RWPE1 (cell line): ENCODE measurements at places on chromosomes 16 and 17.
A peak's percentile ranks its signal among the peaks of the same experiment; 100 is the strongest.

DNA sequence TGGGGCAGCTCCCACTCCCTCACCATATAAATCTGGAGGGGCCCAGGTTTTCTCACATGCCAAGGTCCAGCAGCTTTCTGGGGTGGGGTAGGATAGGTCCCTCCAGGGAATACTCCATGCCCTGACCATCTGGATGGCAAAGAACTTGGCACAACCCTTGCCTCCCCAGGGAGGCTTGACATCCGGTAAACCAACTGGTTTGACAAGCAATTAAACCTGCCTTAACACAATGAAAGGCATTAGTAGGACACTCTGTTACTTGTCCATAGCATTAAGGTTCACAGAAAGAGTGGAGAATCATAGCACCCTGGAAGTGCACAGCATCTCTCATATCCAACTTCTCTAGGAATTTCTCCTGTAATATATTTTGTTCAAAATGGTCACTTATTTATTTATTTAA lies 63.9 kb upstream of the MAF start:
- DNase-seq, result no peak

- DNase-seq, result no peak
Measured at GRCh38 chr17:67647482-67647881, 70.3 kb upstream of the NOL11 start.

DNA sequence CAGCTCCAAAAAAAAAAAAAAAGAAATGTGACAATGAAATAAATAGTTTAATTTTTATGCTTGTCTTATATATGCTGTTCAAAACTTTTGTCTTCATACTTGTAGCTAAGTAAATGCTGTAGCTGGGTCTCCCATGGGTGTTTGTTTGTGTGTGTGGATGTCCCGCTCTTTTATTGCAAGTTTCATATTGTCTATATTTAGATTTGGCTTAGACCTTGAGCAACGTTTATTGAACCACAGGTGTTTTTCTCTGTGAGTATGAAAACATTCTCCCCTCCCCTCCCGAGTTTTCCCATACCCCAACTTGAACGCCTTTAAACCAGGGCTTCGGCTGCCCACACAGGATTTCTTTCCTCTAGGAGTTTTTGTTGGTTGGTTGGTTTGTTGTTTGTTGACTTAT lies 45.2 kb downstream of the MFSD11 start:
- DNase-seq, result no peak

DNA sequence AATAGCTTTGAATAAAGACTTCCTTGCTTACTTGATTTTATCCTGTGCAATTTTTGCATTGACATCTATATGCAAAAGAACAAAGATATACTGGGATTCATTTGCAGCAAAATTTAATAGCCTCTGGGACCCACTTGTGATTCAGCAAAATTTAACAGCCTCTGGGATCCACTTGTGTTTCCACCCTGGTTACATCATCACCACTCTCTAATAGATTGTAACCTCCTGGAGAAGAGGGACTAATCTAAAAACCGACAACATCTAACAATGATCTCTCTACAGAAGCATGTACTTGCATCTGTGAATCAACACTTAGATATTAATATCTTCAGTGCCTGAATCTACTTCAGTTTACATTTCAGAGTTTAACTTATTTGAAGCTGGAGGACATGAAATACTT lies 202.0 kb upstream of the CPHXL start:
- DNase-seq, result no peak

GRCh38 chr17:43405861-43406260 lies 7.1 kb downstream of the ARL4D start:
- DNase-seq, result no peak

GRCh38 chr17:72659811-72660210 lies 432.7 kb downstream of the SLC39A11 start:
- DNase-seq, result no peak

DNA sequence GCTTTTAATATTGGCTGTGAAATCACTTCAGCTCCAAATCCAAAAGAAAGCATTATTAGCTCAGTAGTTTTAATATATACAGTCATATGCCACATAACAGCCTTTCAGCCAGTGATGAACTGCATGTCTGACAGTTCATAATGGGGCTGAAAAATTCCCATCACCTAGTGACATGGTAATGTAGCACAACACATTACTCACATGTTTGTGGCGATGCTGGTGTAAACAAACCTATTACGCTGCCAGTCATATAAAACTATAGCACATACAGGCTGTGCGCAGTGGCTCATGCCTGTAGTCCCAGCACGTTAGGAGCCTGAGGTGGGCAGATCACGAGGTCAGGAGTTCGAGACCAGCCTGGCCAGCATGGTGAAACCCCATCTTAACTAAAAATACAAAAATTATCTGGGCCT lies 92.2 kb downstream of the TUBD1 start:
- DNase-seq, result no peak

GRCh38 chr16:49542391-49542891 lies 168.8 kb downstream of the C16orf78 start:
- DNase-seq, result no peak

DNA sequence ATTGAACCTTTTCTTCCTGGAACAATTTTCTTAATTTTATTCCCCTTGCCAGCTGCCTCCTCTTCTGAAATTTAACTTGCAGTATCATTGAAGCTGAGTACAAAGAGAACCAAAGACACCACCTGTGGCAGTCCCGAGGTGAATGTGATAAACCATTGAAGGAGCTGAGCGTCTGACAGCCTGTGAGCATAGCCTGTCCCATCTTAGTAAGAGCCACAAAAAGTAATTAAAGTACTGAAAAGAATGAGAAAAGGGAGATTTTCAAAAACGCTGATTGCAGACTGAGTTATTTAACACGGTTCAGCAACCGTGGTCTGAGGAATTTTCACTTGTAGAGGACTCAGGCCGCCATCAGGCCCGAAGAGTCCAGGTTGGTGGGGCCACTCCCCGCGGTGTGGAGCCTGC lies 27.2 kb upstream of the ST6GALNAC1 start:
- DNase-seq, result no peak

- DNase-seq, result no peak
Measured at GRCh38 chr17:3861761-3862681, 16.0 kb upstream of the NCBP3 start.

GRCh38 chr17:31654936-31655335 lies 204.1 kb downstream of the COPRS start:
- peak; percentile 76 for DNase-seq

- no peak for DNase-seq
Measured at GRCh38 chr17:17051791-17052461, 9.7 kb downstream of the MPRIP start.

DNA sequence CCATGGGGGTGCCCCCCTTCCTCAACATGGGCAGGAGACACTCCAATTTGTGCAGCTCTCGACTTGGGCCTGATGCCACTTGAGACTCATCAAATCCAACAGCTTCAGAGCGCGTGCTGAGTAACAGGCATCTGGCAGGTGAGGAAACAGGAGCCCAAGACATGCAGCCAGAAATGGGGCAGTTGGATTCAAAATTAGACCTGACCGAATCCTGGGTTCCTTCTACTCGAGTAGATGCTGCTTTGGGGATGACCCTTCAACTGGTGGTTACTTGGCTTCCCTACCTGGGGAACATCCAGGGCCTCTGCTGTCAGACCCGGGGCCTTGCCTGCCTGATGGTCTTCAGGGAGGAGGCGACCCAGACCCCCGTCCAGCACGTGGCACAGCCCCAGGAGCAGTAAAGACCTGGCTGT lies 488 bp upstream of the NTN3 start:
- no peak for DNase-seq

GRCh38 chr17:40540448-40540847 lies 24.8 kb downstream of the CCR7 start:
- DNase-seq, result no peak

GRCh38 chr17:2183346-2183745 lies 120.2 kb downstream of the SMG6 start:
- no peak for DNase-seq

DNA sequence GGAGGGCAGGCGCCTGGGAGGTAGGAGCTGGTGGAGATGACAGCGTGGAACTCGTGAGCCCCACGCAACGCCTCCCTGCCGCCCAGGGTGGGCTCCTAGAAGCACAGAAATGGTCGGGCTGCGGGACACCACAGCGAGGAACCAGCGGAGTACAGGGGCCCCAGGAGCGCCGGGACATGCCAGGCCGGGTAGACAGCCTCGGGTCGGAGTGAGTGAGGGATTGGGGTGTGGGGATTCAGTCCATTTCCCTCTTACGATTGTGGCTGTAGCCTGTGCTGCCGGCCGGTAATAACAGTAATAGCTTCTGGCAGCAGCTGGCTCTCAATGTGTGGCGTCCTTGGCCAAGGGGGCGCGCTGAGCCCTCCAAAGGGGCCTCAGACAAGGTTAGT lies 12.2 kb upstream of the CES3 start:
- no peak for DNase-seq

DNA sequence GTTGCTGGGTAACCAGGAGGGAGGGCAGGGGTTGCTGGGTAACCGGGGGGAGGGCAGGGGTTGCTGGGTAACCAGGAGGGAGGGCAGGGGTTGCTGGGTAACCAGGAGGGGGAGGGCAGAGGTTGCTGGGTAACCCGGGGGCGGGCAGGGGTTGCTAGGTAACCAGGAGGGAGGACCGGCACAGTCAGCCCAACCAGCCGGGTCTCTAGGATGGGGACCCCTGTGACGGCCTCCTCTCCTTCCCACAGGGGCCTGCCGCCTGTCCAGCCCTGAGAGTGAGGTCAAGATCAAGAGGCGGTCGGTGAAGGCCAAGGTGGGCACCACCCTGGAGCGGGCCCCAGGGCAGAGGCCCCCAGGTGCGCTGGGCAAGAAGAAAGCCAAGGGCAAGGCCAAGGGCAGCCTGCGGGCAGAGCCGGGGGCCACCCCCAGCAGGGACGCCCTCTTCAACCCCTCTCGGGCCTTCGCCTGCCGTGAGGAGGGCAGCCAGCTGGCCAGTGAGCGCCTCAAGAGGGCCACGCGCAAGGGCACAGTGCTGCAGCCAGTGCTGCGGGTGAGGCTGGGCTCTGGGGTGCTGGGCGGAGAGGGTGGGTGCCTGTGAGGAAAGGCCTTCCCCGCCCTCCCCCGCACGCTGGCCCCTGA lies 54.6 kb downstream of the ACTG1 start:
- no peak for DNase-seq

GRCh38 chr17:74875977-74876593 lies 3.3 kb upstream of the FDXR start:
- no peak for DNase-seq

- DNase-seq, result no peak
Measured at GRCh38 chr17:40344421-40345160, 19.9 kb downstream of the GJD3 start.

DNA sequence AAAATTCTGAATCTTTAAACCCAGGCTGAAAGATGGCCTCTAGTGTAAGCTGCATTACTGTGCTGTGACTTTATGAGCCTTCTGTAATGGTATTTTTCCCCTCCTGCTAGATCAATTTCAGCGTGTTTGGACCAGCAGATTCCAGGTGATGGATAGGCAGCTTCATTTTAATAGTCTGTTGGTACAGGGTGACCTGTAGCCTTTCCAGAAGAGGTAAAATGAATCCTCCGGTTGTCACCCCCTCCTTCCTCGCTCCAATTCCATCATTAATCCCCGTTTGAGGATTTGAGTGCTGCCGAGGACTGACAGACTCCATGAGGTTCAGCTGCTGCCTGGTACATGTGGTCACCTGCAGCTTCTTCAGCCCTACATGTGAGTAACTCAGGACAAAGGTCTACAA lies 48.9 kb downstream of the MYH3 start:
- no peak for DNase-seq

DNA sequence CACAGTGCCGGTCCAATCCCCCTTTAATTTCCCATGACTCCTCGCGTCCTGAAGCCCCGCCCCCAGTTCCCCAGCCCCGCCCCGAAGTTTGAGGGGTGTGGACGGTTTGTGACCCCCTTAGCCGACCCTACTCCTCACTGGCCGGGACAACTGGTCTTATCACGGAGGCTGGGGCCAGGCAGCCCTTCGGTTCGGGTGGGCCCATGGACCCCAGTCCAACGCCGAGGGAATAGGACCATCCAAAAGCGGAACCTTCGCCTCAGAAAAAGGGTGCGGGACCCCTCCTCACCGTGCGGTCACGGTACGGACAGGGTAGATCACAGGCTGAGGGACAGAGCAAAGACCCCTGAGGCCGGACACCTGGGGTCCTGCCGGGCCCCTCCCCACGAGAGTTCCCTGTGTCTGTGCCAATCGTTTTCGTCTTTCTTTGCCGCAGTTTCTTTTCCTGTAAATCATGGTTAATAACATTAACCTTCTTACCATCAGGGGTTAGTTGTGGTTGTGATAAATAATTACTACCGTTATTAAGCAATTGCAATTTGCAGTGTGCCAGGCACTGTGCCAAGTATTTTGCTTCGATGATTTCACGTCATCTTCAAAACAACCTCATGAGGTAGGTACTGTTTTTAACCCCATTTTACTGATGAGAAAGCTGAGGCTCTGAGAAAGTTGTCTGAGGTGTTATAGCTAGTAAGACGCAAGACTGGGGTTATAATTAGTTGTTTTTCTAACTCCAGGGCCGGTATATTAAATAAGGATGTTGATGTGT lies 543 bp downstream of the TMUB2 start:
- DNase-seq, result peak; percentile 75

DNA sequence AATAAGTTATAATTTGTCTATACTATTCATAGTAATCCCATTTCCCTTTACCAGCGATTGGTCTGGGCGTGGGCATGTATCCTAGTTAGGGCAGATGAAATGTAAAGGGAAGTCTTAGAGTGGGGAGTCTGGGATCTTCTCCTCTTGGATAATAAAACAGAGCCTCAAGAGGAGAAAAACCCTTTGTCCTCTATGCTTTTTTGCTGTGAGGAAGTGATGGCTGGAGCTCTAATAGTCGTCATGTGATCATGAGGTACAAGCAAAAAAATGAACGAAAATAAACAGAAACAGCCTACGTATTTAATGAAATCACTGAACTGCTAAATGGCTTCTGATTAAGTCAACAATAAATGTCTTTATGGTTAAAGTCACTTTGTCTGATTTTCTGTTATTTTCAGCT lies 26.8 kb downstream of the EFCAB5 start:
- DNase-seq, result no peak

DNA sequence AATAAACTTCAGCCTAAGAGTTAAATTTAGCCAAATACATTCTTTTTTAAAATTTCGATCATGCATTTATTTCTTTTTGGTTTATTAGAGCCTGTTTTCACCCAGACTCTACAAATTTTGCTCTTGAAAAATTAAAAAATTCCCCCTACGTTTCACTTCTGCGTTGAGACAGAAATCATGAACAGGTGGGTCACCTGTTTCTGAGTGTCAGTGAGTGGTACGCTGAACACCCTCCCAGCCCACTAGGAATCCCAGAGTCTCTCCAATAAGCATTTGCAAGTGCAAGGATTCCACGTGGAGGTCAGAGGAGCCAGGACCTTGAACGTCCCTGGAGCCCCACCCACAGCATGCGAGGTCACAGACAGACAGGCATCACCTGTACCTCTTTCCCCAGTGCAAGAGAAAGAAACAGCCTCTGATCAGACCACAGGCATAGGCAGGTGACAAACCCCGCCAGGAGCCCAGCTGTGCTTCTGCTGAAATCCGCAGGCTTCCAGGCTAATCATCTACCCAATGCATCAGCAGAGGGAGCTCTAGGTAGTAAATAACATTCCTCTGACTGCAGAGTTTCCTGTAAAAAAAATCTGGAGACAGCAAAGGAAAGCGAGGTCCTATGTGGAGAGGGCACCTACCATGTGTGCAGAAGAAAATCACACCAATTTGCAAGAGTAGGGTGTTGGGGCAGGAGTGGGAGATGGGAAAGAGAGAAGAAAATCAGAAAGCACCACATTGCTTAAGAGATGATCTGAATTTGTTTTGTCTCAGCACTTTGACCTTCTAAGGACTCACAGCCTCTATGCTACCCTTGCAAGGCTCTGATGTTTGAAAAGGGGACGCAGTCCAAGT lies 5.9 kb upstream of the XYLT1 start:
- peak; percentile 77 for DNase-seq

GRCh38 chr17:37092071-37092470 lies 143.3 kb downstream of the AATF start:
- DNase-seq, result no peak

GRCh38 chr17:67386965-67387551 lies 10.0 kb downstream of the PITPNC1 start:
- DNase-seq, result no peak
